ENCODE measurements at places on chromosomes 16 and 17. TPM values are rescaled to one million over a fixed set of nuclear protein-coding genes. Genes with fewer than 3 reads are reported as not detected.
A peak's percentile ranks its signal among the peaks of the same experiment; 100 is the strongest.

GRCh38 chr17:48333034-48333530 is 96.9 kb downstream of the SKAP1 start:
- no peak for DNase-seq

DNA sequence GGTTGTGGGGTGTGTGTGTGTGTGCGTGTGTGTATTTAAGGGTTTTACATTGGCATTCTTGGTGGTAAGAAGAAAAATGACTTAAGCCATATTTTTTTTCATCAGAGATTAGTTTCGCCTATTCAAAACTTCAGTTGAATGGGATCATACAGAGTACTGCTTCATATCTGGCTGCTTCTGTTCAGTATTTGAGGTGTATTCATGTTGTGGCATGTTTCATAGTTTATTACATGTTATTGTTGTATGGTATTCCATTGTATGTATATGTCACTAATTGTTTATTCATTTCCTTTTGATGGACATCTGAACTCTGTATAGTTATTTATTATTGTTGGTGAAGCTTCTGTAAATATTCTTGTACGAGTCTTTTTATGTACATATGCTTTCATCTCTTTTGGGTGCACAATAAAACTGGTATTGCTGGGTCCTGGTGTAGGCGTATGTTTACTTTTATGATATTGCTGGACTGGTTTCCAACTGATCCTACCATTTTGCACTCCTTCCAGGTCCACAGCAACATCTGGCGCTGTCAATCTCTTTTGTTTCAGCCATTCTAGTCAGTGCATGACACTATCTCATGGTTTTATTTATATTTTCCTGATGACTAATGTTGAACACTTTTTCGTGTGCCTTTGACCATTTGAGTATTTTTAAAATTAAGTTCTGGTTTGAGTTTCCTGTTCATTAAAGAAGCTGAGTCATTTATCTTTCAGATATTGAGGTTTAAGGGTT is 77.4 kb upstream of the MAF start:
- DNase-seq, result no peak

GRCh38 chr17:82424001-82424862 is 5.8 kb upstream of the OGFOD3 start:
- peak; percentile 54 for DNase-seq

GRCh38 chr16:61968242-61969076 is 67.8 kb downstream of the CDH8 start:
- DNase-seq, result no peak

The PPP1R27 gene
- not detected for total RNA-seq

DNA sequence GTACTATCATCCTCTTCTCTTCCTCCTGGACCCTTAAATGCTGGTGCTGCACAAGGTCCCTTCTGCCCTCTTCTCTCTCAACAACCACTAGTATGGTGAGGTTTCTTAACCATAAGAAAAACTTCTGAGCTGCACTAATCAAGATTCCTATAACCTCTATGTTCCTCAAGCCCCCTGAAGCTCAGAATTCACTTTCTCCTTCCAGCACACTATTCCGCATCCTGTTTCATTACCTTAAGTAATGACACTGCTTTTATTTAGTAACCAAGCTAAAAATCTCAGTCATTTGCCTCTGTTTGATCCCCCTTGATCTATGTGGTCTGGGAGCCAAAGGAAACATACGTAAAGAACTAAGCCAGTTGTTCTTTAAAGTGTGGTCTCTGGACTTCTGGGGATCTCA is 20.1 kb downstream of the KANSL1 start:
- no peak for DNase-seq

The KRTAP4-3 gene
- total RNA-seq, result not detected

The TBC1D3D gene
- total RNA-seq, result not detected

The C17orf67 gene
- 2.7 TPM for total RNA-seq

The IRX5 gene
- total RNA-seq, result 0.89 TPM

GRCh38 chr16:46747777-46748651 is at the start of gene MYLK3:
Gene MYLK3, minus strand, starts transcription at chr16:46748344. Its CDS starts 151 bp downstream, at chr16:46748193.
- no peak for DNase-seq

DNA sequence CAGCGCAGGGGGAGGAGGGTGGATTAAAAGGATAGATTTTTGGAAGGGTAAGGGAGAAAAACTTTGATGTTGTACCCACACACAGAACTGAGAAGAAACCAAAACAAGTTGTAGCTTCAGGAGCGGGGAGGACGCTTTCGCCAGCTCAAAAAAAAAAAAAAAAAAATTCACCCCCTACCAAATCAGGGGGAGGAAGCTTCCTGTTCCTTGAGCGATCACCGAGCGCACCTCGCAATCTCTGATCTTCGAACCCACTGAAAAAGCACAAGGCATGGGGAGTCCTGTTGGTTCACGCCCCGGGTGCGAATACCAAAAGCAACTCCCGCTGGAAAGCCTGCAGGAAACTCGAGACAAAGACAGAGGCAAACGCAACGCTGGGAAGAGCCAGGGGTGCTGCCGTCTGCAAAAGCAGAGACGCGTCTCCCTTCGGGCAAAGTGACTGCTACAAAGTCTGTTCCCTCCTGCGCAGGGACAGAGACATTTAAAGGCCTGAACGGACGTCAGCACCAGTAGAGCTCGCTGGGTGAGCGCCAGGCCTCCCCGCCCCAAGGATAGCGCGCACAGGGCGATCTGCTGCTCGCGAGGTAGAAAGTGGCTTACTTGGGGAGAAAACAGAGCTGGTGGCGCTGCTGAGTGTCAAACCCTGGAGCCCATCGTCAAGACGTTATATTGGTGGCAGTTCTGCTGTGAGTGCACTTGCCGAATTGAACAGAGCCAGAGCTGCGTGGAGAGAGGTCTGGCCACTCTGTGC is 190.4 kb downstream of the USP22 start:
- peak; percentile 55 for DNase-seq

The TMEM238L gene
- total RNA-seq, result 25.2 TPM

DNA sequence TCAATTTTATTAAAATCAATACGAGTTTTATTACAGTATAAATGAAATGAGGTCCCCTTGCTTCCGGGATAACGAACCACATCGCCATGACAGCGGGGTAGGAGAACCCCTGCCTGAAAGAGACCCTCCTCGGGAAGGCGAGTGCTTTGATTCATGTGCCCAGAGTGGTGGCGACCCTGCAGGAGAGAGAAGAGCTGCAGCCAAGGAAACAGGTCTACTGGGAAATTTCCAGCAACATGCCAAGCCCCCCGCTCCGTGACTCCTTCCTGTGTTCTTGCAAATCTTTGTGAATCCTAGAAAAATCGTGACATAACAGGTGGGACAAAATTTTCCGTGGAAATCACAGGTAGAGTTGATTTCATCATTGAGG is 162.5 kb downstream of the WSCD1 start:
- DNase-seq, result no peak

DNA sequence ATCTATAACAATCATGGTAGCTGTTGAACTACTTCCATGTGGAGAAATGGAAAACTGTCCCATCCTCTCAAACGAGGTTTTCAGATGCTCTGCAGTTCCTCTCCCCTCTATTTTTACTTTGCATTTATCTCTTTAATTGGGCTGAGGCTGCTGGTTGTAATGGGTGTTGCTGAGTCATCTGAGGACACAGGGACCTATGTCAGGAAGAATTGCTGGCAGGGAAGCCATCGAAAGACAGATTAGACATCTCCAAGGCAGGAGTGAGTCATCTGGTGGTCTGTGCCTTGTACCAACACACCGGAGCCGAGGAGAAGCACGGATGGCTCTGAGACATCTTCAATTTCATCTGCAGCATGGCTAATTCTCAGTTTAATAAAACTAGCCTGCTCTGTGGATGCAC is 394.5 kb downstream of the GRIN2A start:
- DNase-seq, result no peak

DNA sequence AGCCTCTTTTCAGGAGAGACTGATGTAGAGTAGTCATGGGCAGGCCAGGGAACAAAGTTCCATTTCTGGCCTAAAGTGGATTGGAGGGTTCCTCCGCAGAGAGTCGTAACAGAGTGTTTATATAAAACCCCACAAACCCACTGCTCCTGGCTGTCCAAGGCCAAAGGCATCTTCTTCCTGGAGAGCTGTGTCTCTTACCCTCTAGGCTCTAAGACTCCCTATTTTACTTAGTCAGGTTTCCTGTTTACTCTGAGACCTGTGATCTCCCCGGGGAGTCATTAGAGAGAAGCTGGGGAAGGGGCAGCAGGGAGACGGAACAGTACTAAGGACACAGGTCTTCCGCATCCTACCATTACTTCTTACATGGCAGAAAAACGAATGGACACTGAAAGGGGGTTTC is 69.5 kb downstream of the HIC1 start:
- no peak for DNase-seq

The CETP gene
- not detected for total RNA-seq

DNA sequence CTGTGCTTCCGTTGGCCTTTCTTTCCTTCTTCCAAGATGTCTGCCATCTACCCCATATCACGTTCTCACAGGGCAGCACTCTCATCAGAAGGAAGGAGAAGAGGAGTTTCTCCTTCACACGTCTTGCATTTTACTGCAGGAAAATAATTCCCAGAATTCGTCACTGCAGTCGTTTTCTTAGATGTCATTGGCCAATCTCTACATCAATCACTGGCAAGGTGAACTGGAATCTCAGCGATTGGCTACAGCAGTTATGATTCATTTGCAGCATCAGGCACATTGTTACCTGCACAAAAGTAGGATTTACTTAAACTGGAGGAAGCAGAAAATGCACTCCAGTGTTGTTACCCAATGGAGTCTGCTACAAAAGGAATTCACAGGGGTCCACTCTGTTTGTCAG is 277.2 kb upstream of the RBFOX1 start:
- no peak for DNase-seq

The IFT20 gene
- total RNA-seq, result 24.9 TPM

DNA sequence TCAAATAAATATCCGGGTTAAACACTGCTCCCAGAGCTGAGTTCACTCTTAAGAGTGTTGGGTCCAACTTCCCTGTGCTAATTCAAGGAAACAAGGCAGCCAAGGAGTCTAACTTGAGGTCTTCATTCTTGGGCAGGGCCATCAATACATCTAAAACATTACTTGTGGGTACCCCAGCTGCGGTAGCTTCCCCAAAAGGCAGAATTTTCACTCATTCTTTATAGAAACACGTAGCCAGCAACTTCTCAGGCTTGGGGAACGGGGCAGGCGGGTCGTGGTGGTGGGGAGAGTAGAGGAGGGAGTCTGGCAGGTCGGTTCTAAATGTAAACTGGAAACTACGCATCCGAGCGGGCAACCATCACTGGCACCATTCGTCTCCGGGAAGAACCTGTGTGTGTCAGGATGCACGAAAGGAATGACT is 666 bp upstream of the METTL9 start:
- no peak for DNase-seq

The TMIGD1 gene
- not detected for total RNA-seq

The RASD1 gene
- 13.0 TPM for total RNA-seq

DNA sequence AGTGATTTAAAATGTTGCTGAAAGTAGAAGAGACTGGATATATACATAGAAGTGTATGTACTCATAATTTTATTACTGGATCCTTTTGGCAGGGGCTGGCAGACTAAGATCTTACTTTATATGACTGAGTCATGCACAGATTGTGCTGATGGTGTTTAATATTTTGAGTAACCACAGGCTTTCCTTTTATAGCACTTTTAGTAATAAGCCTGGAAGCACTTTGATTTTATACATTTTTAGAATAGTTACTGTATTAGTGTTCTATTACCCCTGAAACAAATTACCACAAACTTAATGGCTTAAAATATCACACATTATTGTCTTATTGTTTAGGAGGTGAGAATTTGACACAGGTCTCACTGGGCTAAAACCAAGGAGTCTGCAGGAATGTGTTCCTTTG is 113.4 kb upstream of the CDH8 start:
- DNase-seq, result no peak

- no peak for DNase-seq
These were observed 14.0 kb upstream of the RBFOX3 start for GRCh38 chr17:79624718-79625478.

DNA sequence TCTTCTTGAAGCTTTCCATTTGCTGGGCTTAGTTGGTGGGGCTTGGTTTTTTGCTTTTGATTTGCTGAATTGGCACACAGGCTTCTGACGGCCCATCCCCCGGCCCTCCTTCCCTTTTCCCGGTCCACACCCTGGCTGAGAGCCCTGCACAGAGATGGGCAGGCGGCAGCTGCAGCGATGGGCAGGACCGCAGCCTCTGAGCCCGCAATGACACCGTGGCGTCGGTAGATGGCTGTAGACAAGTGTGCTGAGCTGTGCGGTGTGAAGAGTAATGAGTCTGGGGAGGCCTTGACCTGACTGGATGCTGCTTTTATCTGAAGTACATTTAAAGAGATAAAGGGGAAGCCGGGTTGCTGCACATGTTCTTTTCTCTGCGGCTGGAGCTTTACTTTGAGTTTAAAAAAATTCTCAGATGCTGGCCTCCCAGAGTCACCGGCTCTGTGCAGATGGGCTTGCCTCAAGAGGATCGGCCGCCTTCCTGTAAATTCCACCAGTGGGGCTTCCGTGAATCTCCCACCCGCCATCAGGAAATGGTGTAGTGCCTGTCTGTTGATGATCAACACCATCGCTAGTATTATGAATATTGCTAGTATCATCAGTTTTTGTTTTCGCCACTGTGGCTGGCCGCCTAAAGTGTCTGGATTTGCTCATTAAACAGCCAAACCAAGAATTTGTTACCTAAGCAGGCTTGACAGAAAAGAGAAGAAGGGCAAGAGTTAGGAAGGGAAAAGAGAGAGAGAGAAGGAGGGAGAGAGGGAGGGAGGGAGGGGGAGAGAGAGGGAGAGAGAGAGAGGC is 245.6 kb upstream of the RBFOX1 start:
- DNase-seq, result no peak

DNA sequence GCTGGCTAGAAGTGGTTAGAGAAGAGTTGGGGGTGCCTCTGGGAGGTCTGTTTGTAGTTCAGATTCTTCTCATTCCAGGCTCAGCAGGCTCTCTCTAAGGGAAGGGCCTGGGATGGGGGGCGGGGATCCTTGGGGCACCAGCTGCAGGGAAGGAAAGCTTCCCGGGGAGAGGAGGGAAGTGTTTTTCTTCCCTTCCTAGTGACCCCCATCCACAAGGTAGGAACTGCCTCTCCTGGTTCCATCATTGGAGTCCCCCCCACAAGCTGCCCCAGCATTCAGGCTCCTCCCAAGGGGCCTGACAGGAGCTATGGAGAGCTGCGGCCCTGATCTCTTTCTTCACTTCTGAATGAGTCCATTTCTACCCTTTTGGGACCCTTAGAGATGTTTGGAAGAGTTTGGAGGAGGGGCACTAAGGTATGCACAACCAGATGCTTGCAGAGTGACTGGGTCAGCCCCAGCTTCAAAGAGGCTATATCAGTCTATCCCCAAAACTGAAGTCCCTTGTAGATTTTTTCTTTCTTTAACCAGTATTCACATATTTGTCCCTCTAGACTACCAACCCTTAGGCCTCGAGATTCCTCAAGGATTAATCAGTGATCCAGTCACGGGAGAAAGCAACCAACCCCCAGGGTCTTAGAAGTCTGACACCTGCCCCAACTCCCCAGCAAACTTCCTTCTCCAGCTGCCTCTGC is 13.9 kb upstream of the FZD2 start:
- peak; percentile 85 for DNase-seq

The WNK4 gene
- 16.3 TPM for total RNA-seq

- peak; percentile 76 for DNase-seq
These were observed 32.0 kb downstream of the MBTPS1 start for GRCh38 chr16:84084570-84085270.

- DNase-seq, result no peak
These were observed 38.8 kb downstream of the ERN1 start for GRCh38 chr17:64091116-64091515.

The WWP2 gene
- 62.5 TPM for total RNA-seq

- DNase-seq, result no peak
These were observed 416.8 kb upstream of the CCL2 start for GRCh38 chr17:33838281-33838680.

GRCh38 chr17:78476973-78477372 is 98.5 kb downstream of the PGS1 start:
- no peak for DNase-seq

The SLC7A6 gene
- 20.4 TPM for total RNA-seq

Measured in stomach (tissue), 19 donors.